ENCODE measurements at places on chromosomes 16 and 17.

- DNase-seq: no peak
Measured at GRCh38 chr17:38419508-38419981, 8.7 kb upstream of the ARHGAP23 start.

DNA sequence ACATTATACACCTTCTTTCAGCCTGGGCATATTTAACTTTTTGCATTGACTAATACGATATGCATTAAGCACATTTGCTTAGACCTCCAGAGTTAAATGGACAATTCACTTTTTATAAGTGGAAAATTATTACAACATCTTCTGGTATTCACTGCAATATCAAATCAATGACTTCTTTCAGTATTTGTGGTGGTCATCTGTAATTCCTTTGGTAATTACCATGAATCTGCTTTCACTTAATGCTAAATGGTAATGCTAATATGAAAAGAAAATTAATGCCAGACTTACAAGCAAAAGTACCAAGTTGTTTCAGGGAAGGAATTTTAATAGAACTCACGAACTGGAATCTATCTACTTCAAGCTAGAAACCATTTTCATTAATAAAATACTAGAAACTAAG, 6.4 kb downstream of the GPATCH8 start:
- DNase-seq: no peak

DNA sequence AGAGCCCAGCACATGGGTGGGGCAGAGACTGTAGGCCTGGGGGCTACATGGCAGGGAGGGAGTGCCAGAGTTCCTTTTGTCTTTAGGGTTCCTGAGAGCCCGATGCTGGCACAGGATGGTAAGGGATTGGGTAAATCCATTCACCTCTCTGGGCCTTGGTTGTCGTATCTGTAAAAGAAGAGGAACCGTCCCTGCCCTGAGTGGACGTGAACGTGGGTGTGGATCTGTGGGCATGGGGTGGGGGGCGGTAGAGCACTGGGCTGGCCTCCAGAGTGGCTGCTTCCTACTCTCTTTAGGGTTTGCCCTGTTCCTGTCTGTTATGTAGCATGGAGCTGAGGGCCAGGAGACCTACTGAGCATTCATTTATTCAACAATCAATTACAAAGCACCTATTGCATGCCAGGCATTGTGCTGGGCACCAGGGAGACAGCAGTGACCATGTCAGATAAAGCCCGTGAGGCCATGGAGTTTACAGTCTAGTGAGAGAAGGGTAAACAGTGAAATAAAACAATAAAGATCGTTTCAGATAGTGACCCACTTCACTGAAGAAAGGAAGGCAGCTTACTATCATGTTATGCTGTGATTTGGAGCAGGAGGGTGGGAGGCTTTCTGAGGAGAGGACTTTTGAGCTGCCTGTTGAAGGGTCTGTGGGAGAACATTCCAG, 13.1 kb upstream of the TCAP start:
- no peak for DNase-seq

GRCh38 chr17:27535178-27535928, 79.1 kb downstream of the KSR1 start:
- no peak for DNase-seq

GRCh38 chr16:59391617-59392364, 657.7 kb upstream of the GOT2 start:
- DNase-seq: no peak

DNA sequence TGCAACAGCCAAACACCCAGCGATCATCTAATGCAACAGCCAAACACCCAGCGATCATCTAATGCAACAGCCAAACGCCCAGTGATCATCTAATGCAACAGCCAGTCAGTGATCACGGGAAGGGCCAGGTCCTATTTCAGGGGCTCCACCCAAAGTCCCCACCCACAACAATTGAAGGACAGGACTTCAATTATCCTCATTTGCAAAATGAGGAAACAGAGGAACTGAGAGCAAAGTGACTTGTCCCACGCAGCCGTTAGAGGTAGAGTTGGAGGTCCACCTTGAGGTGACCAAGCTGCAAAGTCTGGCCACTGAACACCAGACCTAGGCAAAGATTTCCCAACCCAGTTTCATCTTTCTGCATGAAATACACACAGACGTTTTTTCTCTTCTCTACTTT, 3.7 kb downstream of the ZG16B start:
- DNase-seq: no peak

DNA sequence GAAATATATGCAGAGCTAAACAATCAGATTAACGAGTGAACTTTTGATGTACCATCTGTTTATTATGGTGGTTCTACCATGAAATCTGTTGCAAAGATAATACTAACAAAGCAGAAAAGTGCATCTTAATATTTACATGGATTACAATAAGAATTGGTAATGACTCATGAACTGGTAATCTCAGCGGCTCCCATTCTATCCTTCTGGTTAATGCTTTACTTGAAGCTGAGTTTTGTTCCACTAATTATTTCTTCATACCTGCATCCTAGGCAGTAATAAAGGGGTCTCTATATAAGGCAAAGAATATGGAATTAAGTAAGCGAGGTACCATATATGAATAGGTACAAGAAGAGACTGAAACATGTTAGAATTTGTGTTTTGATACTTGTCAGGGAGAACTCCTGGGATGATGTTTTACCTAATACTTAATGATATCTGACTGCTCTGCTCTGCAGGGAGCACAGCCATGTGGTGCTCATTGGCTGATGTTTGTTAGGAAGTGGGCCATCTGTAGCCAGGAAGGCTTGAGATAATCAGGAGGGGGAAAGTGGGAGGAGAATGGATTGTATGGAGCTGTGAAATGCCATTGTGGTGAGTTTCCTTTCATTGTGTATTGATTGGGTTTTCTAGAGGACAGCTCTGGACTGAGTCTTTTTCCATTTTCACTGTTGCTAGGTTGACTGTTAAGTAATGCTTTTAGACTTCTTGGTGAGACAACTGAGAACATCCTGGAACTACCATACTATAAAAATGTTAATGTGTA, 52.6 kb downstream of the MAP2K6 start:
- no peak for DNase-seq

GRCh38 chr16:82657239-82657638, 30.5 kb downstream of the CDH13 start:
- DNase-seq: no peak
